ENCODE measurements at places on chromosomes 5 and 9.

DNA sequence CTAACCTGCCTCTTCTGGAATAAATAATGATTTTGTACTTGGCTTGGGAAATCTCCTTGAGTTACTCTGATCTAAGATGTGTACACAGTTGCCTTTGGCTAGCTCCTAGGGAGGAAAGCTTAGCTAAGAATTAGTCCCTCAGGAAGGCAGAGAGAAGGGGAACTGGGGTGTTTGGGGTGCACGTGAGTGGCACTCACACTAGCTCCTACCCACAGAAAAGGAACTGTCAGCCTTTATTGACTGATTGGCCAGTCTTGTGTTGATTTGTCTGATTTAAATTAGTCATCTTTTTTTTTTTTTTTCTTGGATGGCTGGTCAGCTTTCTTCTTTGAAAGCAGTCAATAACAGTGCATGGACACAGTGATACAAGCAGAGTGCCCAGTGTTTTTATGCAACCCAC, 107.7 kb downstream of the DMRT2 start:
- DNase-seq: no peak

DNA sequence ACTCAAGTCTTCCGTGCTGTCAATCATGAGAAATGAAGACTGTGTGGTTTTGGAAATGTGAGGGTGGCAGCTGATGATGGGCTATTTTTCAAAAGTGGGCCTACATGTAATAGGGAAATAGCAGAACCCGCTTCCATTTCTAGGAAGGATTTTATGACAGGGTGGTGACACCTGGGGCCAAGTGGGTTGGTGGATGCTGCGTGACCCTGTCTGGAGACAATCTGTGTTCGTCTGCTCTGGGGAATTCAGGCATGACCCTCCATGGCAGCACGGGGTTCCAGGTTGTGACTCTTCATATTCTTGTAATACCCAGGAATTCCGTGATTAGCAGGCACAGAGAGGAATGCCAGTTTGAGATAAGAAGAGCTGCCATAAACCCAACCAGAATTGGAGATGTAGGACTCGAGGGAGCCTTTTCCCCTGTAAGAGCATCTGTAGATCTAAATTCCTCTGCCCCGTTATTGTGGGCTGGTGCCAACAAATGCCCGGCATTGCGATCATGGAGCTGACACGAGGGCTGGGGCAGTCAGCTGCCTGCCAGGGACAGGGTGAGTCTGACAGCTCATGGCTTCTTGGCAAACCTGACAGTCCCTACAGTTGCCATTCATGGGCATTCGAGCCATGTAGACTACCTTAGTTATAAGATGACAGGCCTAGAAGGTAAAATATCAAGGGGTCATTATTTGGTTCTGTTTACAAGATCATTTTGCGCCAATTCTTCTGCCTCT, 279.7 kb downstream of the GADD45G start:
- DNase-seq: no peak

GRCh38 chr5:95620030-95620869, at the start of gene GPR150:
Gene GPR150 (plus strand): TSS chr5:95620087. CDS start chr5:95620276, 189 bp downstream.
- no peak for DNase-seq

DNA sequence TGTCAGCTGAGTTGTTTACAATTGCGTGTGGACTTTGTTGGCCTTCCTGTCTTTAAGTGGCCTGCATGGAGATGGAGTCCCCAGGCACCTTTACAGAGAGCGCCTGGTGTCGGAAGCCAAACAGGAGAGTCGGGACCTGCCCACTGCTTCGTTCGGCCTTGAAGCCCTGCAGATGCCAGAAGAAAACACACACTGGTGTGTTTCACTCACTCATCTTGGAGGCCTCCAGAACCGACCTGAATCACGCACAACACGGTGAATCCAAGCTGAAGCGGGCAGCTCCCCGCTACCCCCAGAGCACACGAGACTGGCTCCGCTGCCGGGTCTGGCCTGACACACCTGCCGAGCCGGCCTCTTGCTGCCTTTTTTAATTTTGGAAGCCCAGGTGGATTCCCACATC, 419.4 kb upstream of the IRX4 start:
- DNase-seq: no peak

- no peak for DNase-seq
These were observed 92.2 kb downstream of the CDC42SE2 start for GRCh38 chr5:131355971-131356528.

- no peak for DNase-seq
These were observed 47.2 kb upstream of the FBXL7 start for GRCh38 chr5:15452781-15453180.

- DNase-seq: peak; percentile 87
These were observed 157.0 kb downstream of the C9orf152 start for GRCh38 chr9:110050925-110051355.

DNA sequence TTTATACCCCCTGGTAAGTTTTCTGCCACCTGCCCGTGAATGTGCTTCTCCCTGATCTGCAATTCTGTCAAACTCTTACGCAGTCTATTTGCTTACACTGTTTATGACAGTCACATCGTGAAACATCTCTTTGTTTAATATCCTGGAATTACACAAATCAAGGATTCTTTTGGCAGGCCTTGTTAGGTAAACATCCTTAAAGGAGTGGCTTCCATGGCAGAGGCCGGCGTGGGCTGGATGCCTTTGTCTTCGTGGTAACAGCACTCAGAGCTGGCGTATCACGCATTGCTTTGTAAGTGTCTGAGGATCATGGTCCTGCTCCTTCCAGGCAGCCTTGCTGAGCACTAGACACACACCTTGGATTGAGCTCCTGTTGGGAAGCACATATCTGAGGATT, 145.7 kb downstream of the IRX1 start:
- no peak for DNase-seq

DNA sequence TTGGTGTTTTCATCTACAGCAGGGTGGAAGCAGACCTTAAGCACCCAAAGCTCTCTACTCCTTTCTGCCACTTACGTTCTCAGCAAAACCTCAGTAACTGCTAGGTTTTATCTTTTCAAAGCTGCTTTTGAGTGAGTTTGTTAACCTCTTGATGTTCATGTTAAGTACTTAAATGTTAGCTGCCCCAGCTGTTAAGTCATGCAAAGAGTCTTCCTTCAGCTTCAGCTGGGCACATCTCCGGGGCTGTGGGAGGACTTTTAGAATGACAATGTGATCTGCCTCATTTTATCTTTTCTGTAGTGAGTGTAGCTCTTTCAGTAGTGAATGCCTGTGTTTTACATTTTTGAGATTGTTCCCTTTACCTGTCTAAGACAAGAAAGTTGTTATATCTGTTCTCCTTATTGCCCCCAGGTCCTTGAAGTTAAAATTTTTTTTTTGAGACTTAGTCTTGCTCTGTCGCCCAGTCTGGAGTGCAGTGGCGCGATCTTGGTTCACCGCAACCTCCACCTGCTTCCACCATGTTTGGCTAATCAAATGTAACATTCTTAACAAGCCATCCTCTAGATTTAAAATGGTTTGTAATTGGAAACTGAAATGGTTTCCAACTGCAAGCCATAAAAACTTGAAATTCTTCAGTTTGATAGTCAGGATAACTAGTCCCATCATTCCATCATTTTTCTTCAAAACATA, 19.6 kb downstream of the KDM4C start:
- no peak for DNase-seq

GRCh38 chr5:139167952-139168720, 30.0 kb downstream of the SIL1 start:
- no peak for DNase-seq

GRCh38 chr5:110105692-110106091, 416.0 kb downstream of the MAN2A1 start:
- no peak for DNase-seq

- DNase-seq: no peak
These were observed 7.8 kb upstream of the SOX30 start for GRCh38 chr5:157659868-157660660.

DNA sequence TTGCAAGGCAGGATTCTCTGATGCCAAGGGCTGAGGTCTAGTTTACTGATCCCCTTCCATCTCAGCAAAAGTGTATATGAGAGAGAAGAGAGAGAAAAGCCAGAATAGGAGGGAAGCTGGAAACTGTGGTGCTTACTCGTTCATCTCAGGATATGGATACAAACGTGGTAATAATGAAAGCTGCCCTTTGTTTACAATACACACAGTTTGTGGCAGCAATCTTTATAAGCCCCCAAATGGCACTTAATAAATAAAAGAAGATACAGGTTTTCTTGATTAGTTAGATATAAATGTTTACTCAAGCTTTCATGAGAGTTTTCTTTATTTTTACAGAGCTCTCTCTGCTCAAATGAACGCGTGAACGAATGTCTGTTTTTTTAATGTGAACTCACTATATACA, 57.7 kb downstream of the PRDM6 start:
- DNase-seq: no peak

DNA sequence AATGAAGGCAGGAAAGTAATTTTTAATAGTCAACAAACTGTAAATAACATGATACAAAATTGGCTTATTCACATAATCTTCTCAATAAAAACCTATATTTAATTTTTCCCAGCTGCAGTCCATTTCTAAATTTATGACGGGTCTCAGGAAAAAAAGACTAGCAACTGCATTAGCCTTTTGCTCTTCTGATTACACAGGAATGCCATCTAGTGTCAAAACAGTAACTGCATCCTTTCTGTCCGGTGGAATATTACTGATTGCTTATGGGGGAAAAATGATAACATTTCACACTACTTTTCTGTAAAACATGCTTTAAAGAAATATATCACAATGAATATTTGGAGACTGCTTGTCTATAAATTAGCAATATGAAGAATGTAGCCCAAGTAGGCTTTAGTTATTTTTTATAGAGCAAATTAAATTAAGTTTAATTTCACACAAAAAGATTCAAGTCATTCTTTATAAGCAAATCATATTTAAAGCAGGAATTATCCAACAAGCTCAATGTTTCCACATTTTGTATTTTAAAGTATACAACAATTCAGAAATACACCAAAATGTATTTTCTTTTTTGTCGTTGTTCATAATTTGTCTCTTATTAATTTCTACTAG, 534.7 kb downstream of the CDH10 start:
- DNase-seq: no peak

- DNase-seq: no peak
These were observed 29.8 kb downstream of the NR4A3 start for GRCh38 chr9:99851500-99851822.

GRCh38 chr9:36755019-36755418, 182.3 kb downstream of the MELK start:
- DNase-seq: no peak

DNA sequence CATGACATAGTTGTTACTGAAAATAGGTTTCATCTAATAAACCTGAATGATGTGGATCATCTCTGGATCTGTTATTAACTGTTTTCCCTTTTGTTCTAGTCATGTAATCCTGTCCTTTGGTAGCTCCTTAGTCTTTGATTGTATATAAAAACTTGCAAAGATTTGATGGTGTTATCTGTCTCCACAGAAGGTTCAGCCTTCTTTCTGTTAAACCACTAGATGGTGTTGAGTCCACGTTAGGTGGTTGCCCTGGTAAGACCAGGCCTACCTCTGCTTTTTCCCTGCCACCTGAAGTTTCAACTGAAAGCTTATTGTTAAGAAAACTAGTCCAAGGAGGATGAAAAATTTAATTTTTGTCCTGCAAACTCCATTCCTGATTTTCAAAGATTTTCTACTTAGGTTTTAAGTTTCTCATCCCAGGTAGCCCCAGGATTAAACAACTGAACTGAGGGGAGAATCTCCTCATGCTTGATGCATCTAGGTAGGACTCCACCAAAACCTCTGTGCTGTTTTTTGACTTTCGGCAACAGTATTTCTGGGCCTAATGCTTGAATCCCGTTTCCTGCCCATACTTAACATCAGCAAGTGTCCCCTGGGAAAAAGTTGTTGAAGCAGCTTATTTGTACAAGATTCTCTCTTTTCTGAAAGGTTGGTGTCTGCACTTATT, 68.5 kb downstream of the RICTOR start:
- no peak for DNase-seq

DNA sequence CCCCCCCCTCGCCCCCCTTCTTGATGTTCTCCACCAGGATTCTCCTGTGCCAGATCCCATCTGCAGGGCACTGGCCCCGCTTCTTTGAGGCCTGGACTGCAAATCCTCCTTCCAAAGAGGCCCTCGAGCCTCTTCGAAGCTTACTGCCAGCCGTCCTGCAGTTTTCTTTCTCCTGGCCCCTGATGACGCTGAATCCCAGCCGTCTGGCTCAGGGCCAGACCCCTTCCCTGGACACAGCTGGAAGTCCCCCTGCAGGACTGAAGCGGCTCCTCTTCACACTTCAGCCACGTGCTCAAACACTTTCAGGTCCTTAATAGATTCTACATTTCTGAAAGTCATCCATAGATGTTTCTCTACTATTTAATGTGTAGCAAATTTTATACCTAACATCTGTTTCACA, 121.5 kb downstream of the EHMT1 start:
- no peak for DNase-seq
